ENCODE measurements at places on chromosomes 7 and 10.

- DNase-seq: no peak
Measured at GRCh38 chr7:105017657-105018365, 3.8 kb downstream of the KMT2E start.

DNA sequence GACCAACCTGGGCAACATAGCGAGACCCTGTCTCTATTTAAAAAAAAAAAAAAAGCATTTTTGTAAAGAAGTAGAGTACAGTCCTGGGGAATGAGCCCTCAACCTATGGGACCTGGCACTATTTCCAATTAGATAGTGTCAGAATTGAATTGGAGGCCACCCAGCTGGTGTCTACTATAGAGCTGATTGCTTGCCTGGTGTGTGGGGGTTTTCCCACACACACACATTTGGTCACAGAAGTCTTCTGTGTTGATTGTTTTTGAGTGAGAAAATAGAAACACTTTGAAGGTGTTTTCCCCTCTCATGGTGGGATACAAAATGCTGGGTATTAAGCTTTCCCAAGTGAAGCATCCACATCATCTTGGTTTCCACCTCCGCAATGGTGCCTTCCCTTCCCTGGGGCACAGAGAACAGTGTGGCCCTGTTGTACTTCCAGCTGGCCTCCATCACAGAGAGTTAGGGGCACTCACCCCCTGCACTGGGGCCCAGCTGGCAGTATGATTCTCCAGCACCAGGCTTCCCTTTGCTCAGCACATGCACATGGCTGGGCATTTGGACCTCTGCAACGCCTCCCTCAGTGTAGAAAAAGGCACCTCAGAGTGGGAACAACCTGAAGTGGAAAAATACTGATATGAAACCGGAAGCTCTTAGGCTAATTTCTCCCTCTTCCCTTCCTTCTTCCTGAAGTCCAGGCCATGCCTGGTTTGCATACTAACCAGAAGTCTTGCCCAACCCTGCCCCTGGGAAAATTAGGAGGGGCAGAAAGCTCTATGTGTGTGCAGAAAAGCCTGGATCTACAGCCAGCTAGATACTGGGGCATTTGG lies 10.7 kb upstream of the NFKB2 start:
- DNase-seq: peak; percentile 58

DNA sequence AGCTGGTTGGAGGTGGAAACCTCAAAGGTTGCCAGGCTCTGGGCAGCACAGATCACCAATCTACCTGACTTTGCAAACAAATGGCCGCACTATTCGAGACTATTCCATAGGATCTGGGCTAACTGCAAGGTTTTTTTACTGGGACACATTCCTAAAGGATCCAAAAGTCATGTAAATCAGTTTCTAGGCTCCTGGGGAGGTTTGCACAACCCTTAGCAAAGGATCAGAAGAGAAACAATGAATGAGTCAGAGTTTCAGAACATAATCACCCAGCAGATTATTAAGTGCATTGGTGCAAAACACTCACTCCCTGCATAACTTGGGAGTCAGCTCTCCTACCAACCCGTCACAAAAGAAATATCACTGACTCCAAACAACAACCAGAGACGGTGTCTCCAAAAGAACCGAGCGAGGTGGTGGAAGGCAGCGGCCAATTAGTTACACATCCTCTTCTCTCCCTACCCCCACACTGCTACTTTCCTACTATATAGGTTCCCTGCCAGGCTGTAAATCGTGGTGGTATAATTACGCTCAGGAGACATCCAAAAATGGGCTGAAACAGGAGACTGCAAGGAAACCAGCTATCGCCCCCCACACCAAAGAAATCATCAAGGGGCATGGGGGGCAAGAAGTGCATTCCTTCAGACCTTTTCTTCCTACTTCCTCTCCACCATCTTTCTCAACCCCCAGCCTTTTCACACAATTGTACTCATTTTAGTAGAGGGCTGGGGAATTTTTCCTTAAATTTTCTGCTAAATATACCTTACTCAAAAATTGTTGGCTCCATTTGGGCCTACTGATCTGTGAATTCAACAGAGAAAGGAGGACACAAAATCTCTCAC lies 3.2 kb downstream of the UBE2H start:
- peak; percentile 87 for DNase-seq

- DNase-seq: no peak
Measured at GRCh38 chr7:44323381-44324203, 1.8 kb downstream of the CAMK2B start.

DNA sequence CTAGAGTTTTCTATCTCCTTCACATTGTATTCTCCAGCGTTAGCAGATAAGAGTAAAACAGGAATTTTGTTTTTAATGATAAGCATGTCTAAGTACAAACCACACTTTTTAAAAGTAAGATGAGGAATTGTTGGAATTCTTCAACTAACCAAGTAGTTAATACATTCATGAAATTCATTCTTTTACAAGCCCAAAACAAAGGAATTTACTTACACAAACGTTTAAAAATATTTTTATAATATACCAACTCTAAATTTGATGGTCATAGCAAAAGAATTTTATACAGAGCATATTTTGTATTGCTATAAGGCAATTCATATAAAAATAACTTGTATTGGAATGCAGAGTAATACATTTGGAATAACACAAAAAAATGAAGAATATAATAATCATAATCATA lies 51.3 kb downstream of the TWIST1 start:
- peak; percentile 44 for DNase-seq
